ENCODE measurements at places on chromosomes 12 and 14.

GRCh38 chr12:96227365-96228106 lies 33.4 kb downstream of the ELK3 start:
- DNase-seq = no peak

- no peak for DNase-seq
These were observed 732 bp downstream of the ZNF664 start for GRCh38 chr12:123973552-123974341.

- no peak for DNase-seq
These were observed 437 bp downstream of the ERO1A start for GRCh38 chr14:52694761-52695480.

DNA sequence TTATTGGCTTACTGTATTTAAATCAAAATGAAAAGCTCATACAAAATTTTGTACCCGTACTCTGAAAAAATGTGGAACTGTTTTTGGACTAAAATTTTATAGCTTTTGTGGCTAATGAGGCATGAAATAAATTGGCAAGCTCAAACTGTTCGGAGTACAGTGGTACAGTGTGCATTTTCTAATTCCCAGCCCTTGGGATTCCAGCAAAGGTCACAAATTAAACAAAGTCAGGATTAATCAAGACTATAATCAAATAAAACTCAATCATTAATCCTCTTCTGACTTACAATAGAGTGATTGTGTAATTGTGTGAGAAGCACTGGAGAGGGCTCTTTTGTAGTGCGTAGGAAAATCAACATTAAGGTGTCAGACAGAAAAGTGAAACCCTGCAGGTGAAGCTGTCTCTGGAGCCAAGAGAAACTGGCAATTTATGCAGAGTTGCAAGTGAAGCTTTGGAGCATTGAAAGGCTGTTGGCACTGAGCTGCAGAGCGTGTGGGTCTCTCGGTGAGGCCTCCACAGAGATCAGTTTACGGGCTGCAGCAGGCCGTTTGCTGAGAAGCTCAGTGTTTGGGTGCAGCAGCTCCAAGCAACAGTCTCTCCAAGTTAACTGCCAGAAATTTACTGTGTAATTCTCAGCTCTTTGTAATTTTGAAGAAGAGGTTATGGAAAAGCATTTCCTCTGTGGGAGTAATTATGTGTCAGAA lies 275.9 kb downstream of the FBXL14 start:
- peak; percentile 88 for DNase-seq

- no peak for DNase-seq
These were observed 147.0 kb upstream of the SYT10 start for GRCh38 chr12:33586576-33586975.

- DNase-seq = no peak
These were observed 18.5 kb downstream of the NCOR2 start for GRCh38 chr12:124548854-124549378.

DNA sequence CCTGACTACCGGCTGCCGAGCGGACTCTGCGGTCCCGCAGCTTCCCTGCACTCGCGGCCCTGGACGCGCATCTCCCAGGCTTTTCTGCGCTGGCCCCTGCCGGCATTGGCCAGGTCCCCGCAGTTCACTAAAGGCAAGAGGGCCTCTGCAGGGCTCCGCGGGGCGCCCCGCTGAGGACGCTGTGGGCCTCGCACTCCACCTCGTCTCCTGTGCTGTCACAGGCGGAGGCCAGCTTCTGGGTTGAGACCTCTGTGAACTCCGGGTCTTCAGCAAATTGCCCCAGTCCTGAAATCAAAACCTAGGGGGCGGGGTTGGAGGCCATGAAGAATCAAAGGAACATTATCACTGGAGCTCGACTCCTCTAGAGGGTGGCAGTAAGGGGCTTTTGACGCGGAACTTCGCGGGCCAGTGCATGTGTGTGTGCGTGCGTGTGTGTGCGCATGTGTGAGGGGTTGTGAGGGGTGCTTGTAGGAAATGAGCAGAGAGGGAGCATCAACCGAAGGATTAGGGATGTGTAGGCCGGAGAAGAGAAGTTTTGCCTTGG lies 68.5 kb upstream of the CAPRIN2 start:
- DNase-seq = no peak
